ENCODE measurements at places on chromosomes 13 and 19. TPM values are rescaled to one million over a fixed set of nuclear protein-coding genes. Genes with fewer than 3 reads are reported as not detected.

Gene CGB7
- not detected for total RNA-seq

- no peak for DNase-seq
Measured at GRCh38 chr13:30737511-30738337, 2.4 kb downstream of the ALOX5AP start.

GRCh38 chr13:46951516-46951915, 54.7 kb upstream of the HTR2A start:
- no peak for DNase-seq

GRCh38 chr13:28609926-28610325, 49.0 kb upstream of the POMP start:
- no peak for DNase-seq

GRCh38 chr19:10718205-10719196, 622 bp downstream of the DNM2 start:
- peak; percentile 56 for DNase-seq

DNA sequence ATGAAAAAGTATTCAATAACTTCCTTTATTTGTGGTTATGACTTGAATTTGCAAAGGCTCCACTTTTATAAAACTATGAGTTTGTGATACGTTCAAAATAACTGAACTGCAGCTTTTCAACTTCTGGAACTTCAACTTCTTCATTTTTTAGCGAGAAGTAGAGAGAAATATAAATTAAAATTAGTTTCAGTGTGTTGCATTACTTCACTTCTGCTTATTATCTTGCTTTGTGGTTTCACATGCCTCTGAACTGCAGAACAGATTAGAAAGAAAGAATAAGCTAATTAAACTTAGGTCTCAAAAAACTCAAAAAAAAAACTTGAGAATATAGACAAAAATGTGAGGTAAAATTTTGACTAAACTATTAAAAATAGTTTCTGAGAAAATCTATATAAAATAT, 1073.4 kb downstream of the PCDH17 start:
- DNase-seq: no peak

- no peak for DNase-seq
Measured at GRCh38 chr13:62629618-62630017, 1214.0 kb upstream of the PCDH20 start.

- DNase-seq: no peak
Measured at GRCh38 chr13:111947026-111947810, 119.7 kb upstream of the SOX1 start.

Gene CPB2
- total RNA-seq: not detected

Gene LILRB4
- 4.0 TPM for total RNA-seq

Gene ZC3H13
- total RNA-seq: 37.8 TPM
